SW 1271 (cell line): ENCODE measurements at places on chromosomes 5 and 9.

GRCh38 chr5:150618588-150619281, 21.7 kb upstream of the SYNPO start:
- DNase-seq: no peak

- DNase-seq: no peak
Measured at GRCh38 chr5:152592416-152592815, 187.3 kb upstream of the NMUR2 start.

DNA sequence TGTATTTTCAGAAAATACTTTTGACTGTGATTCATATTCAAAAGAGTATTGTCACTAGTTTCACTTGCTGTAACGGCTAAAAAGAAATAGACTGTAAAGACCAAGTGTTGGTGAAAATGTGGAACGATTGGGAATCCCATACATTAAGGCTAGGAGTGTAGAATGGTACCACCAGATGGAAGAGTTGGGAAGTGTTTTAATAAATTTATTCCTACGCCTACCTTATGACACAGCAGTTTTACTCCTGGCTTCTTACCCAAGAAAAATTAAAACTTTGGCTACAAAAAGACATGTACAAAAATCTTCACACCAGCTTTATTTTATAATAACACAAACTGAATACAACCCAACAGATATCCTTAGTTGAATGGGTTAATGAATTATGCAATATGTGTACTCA, 256.2 kb downstream of the TAF11L14 start:
- no peak for DNase-seq

DNA sequence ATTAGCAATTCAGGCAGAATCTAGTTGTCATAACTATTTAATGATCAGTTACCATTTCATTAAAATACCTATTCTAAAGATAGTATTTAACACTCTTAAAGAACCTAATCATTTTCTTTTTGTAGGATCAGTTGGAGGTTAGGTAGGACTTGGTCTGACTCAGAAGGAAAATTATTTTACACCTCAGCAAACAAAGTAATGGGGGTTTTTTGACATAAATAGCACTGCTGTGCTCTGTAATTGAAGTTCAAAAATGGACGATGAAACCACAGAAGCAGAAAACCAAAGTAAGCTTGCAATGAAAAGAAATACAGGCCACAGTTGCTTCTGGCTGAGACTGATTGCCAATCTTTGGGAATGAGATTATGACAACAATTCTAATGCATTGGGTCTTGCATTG, 187.0 kb upstream of the TRPM3 start:
- DNase-seq: no peak

- DNase-seq: no peak
Measured at GRCh38 chr5:57094753-57095683, 78.8 kb upstream of the GPBP1 start.

- DNase-seq: no peak
Measured at GRCh38 chr5:31771500-31771899, 132.6 kb downstream of the PDZD2 start.

DNA sequence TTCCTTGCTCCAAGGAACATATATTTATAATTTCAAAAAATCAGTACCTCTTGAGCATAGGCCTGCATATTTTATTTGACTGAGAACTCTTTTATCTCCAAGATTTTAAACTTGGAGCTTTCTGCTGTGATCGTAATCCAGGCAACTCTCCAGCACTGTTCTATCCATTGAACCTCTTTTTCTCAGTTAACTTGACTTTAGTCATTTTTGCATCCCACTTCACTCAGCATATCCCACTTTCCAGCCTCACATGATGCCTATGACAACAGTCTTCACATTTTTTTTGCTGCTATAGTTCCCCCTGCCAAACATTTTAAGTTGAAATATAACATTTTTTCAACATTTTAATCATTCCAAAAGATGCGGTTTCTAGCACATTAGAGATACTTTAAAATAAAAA, 9.1 kb upstream of the PSIP1 start:
- DNase-seq: no peak

DNA sequence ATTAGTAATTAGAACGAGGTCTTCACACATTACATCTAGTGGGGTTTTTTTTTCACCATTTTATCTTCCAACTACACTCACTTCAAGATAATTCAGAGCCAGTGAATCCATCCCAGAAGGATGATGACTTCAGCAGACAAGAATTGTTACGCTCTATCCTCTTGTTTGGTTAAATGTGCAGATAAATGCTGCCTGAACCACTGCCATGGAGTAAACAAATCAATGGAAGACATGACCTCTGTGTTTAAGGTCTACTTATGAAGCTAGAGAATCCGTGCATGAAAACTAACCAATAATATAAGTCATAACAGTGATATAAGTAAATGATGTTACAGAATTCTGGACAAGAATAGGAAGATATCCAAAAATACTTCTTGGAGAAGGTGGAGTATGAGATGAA, 602.6 kb downstream of the TLR4 start:
- DNase-seq: no peak

DNA sequence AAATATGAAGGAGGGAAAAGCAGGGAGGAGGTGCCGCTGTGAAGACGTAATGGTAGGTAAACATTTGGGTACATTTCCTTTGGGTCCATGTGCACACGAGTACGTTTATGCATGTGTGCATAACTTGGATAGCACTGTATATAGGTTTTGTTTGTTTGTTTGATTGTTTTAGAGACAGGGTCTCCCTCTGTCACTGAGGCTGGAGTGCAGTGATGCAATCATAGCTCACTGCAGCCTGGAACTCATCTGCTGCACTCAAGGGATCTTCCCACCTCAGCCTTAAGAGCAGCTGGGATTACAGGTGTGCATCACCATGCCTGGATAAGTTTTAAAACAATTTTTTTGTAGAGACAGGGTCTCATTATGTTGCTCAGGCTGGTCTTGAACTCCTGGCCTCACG, 94.0 kb downstream of the THBS4 start:
- no peak for DNase-seq

DNA sequence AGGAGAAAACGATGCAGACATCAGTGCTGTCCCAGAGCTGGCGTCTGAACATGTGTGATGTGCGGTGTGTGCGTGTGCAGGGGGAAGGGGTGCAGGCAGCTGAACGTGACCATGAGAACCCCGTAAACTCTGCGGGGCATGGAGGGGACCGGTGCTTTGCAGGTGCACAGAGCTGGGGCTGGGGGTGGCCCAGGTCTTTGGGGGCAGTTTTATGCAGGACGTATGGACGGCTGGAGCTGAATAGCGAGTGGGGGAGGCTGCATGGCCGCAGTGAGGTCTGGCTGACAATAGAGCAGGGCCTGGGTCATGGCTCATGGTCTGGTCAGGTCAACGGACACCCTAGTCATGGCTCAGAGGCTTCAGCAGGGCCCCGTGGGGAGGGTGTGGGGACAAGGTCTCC, 3.3 kb upstream of the EXOC3 start:
- DNase-seq: no peak

DNA sequence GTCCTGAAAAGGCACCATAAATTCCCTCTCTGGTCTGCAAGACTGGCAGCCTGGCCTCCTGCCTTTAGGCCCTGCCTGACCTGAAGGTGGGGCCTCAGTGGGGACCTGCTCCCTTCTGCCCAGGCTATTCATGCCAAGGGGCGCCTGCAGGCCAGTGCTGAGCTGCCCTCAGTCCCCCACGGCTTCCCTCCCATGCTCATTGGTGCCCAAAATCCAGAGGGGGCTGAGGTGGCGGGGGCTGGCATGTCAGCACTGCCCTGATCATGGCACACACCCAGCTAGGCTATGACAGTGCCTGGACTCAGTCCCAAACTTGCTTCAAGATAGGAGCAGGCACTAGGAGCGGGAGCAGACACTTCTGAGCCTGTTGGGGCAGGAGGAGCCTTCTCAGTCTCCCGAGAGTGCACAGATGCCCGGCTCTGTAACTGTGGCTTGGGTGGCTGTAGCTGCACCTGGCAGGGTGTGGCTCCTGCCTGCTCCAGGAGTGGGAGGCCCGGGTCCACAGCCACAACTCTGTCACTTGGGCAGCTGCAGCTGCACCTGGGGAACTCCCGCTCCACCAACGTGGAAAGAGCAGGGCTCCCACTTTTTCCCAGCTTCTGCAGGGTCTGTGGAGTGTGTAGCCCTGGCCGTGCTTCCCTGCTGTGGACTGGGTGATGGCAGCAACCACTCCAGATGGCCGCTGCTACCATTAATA, 49.0 kb downstream of the NDUFAF2 start:
- DNase-seq: no peak

DNA sequence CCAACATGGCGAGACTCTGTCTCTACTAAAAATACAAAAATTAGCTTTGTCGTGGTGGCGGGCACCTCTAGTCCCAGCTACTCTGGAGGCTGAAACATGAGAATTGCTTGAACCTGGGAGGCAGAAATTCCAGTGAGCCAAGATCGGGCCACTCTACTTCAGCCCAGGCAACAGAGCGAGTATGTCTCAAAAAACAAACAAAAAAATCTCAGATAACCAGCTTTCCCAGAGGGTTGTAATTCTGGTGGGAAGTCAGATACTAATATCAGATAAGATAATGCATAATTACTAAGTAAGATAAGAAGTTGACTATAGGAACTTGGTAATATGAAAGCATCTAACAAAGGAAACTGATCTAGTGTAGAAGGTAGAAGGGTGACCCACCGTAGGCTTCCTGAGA, 60.6 kb downstream of the PCDH1 start:
- DNase-seq: no peak

- no peak for DNase-seq
Measured at GRCh38 chr5:16428359-16428758, 37.2 kb downstream of the ZNF622 start.

GRCh38 chr5:45512521-45512920, 183.7 kb downstream of the HCN1 start:
- no peak for DNase-seq

- no peak for DNase-seq
Measured at GRCh38 chr5:9230355-9230754, 315.5 kb downstream of the SEMA5A start.

DNA sequence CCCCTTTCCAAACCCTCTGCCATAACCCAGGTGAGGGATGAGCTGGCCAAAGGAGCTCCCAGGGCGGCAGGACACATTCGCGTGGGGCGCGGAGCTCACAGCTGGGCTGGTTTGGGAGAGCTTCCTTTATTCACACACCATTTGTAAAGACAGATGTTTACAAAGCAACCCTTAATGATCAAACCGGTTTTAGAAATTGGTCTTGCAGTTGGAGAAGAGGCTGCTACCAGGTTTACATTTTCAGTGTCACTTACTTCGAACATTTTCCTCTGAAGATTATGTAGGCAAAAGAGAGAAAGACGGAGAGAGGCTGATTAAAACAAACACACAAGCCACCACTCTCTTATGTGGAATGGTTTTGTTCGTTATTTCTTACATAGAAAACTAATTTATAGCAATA, 648.7 kb downstream of the IRX1 start:
- no peak for DNase-seq
